ENCODE measurements at places on chromosomes 6 and 20. TPM values are rescaled to one million over a fixed set of nuclear protein-coding genes. Genes with fewer than 3 reads are reported as not detected.

CPNE1 gene
- total RNA-seq, result 158 TPM

OR12D3 gene
- not detected for total RNA-seq

DNA sequence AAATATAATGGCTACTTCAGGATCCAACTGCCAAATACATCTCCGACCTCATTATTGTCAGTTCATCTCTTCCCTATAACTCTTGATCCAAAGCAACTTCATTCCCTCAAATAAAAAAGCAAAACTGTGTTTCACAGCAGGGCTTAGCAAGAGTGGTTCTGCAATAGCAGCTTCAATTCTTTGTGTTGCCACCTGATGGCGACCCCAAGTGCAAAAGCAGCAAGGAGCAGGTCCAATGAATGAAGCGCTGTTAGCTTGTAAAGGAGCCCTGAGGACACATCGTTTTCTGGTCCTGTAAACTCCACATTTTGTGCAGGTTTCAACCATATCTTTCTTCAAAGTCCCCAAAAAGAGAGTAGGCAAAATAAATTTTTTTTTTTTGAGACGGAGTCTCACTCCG lies 19.6 kb downstream of the RTN4IP1 start:
- DNase-seq, result no peak

- DNase-seq, result no peak
Observed at GRCh38 chr20:45341579-45341938, 6.7 kb downstream of the SDC4 start.

- DNase-seq, result no peak
Observed at GRCh38 chr6:150302520-150303176, 66.2 kb upstream of the IYD start.
